SJSA1 (cell line): ENCODE measurements at places on chromosomes 16 and 17.
A peak's percentile ranks its signal among the peaks of the same experiment; 100 is the strongest.

- DNase-seq: peak; percentile 59
Observed at GRCh38 chr16:23124315-23124714, 24.9 kb downstream of the USP31 start.

DNA sequence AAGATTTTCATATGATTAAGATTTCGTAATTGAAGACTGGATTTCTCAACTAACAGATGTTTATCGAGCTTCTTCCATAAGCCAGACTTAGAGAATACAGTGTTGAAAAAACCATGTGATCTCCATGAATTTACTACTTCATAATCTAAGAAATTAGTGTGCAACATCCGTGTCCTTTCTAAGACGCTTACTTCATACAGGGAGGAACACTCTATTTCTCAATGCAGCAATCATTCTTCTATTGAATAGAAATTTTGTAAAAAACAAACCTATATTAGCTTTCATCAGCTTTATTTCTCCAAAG lies 946.3 kb downstream of the KCNJ2 start:
- no peak for DNase-seq

- no peak for DNase-seq
Observed at GRCh38 chr16:51719376-51719775, 568.3 kb upstream of the SALL1 start.

DNA sequence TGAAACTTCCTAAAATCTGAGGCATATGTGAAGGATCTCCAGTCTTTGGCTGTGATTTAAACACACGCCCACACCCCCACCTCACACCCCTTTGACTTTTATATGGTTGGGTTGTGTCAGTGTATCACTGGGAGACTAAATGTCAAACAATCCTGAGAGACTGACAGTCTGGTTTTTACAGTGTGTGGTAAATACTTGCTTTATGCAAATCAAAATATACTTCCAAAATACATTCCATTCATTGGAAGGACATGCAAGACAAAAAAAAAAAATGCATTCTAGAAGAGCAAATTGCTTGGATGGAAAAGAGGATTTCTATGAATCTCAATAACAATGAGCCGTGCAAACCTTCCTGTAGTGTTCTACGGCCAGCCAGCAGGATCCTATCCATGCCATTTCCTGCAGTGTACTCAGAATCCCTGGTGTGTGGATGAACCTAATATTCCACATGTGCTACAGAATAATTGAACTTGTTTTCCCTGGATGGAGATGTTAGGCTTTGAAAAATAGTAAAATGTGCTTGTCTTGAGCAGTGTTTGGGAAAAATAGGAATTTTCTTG lies 602.1 kb upstream of the GOT2 start:
- no peak for DNase-seq

- DNase-seq: no peak
Observed at GRCh38 chr17:46773221-46773605, 45.3 kb downstream of the WNT3 start.

DNA sequence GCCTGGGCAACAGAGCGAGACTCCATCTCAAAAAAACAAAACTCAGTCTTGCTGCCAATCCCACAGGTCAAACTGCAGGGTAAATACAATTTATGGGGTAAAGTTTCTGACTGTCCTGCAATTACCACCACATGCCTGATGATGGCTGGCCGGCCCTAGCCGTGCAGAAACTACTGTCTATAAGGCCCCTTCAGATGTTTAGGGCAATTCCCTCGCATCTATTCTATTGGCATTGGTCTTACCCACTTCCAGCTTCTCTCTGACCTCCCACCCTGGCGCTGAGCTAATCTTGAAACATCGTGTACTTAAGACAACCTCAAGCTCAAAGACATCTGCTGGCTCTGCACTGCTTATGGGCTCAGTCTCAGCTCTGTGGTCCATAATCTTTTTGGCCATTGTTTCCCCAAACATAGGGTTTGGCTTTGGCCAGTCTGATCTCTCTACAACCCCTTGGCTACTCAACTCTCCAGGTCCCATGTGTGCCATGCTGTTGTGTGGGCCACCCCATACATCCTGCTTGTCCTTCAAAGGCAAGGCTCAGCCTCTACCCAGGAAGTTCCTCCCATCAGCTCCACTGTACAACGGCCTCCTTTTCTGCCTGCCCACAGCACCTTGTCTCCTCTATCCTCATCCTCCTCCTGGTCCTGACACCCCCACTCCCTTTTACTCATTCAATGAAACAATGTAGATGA lies 16.6 kb downstream of the MAP3K14 start:
- no peak for DNase-seq

DNA sequence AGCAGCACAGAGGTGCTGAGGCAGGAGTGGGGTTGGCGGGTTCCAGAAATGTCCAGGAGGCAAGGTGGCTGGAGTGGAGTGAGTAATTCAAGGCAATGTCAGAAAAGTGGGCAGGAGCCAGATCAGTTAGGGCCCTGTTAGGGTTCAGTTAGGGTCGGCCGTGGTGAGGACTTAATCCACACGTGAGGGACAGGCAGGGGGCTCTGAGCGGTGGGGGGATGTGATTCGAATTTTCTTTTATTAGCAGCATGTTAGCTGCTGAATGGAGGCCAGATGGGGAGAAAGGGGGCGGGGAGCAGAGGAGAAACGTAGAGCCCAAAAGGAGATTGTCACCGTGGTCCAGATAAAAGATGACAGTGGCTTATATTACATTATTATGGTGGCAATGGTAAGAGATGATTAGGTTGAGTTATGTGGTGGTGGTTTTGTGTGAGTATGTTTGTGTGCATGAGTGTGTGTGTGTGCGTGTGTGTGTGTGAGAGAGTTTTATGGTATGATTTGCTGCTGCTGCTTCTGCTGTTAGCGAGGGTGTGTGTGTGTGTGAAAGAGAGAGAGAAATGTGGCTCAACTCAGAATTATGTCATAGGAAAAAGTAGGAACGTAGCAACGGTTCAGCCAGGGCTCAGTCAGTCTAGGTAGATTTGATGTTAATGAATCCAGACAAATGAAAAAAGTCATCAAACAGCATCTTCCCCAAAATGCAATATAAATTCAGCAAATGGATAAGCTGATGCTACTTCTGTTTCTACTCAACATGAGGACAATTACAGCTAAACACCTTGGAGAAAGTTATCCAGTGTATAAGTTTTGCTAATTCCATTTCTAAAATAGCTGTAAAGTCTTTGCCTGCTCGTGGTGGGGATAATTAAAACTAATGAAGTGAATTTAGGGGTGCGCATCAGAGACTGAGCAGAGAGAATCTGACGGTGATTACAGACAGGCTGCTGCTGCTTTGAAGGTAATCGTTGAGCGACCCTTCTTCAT lies 390.6 kb downstream of the HAPSTR1 start:
- DNase-seq: no peak

GRCh38 chr17:47907932-47908562 lies 12.0 kb downstream of the SP2 start:
- no peak for DNase-seq

DNA sequence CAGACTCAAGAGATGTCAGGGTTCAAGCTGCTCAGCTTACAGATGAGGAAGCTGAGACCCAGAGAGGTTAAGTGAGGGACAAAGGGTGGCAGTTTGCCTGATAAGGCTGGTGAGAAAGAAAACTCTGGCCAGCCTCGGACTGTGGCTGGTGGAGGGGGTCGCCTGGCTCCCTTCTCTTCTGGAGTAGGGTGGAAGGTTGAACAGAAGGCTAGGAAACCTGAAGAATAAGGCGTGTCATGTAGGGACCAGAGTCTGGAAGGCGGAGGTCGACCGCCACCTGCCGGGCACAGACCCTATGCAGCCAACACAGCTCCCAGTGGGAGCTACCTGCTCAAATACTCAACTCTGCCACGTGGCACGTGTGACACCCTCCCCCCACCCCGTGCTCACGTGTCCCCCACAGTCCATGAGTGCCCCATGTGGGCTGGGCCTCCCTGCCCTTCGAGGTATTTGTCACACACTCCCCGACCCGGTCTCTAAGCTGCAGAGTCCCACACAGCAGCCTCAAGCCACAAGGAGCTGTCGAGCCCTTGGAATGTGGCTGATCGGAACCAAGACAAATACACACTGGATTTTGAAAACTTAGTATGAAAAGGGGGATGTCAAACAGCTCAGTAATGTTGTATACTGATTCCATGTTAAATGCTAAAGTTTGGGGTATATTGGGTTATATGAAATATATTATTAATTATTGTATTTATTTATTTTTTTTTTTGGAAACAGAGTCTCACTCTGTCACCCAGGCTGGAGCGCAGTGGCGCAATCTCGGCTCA lies 11.8 kb downstream of the HID1 start:
- peak; percentile 63 for DNase-seq

DNA sequence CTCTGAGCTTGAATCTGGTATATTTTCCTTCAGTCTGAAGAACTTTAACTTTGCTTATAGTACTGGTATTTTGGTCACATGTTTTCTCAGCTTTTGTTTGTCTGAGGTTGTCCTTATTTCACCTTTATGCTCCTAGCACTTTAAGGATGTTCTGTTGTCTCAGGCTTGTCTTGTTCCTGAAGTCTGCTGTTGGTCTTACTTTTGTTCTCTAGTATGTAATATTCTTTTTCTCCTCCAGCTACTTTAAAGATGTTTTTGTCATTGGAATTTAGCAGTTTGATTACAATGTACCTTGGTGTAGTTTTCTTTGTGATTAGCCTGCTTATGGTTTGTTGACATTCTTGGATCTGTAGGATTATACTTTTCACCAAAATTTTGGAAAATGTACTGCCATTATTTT lies 23.6 kb downstream of the RPTOR start:
- no peak for DNase-seq

GRCh38 chr17:80956321-80957190 lies 35.1 kb upstream of the CHMP6 start:
- DNase-seq: no peak

DNA sequence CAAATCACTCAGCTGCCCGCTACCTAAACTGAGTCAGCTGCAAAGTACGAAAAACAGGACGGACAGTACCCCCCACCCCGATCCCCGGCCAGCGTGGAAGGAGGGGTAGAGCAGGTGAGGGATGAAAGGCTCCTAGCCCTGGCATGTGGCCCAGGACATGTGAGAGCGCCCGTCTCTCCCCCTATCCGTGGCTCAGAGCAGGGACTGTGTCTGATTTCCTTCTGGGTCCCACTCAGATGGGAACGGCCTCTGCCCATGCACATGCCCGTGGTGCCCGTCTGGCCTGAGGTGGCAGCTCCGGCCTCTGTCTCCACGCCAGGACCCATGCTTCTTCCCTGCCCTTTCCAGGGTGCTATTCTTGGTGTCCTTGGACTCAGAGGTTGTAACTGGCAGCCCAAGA lies 30.2 kb upstream of the RASD1 start:
- DNase-seq: no peak

GRCh38 chr16:26530584-26531289 lies 536.0 kb upstream of the C16orf82 start:
- DNase-seq: no peak

DNA sequence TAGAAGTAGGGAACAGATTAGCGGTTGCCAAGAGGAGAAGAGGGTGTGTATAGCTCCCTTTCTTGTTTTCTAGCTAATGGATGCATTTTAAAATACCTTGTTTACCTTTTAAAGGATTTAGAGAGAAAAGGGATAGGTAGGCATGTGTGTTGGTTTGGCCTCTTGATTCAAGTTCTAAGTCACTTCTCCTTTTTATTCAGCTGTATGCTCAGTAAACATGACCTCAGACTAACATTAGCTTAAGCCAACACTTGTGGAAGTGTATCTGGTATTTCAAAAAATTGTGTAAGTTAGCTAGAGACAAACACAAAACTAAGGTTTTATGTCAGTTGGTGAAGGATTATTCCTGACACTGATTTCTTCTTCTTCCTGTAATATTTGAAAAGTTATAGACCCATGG lies 204.1 kb upstream of the NOG start:
- DNase-seq: no peak

GRCh38 chr16:56352351-56353053 lies 72.8 kb downstream of the AMFR start:
- peak; percentile 17 for DNase-seq

- DNase-seq: no peak
Observed at GRCh38 chr17:55278173-55278961, 13.6 kb downstream of the HLF start.

- DNase-seq: no peak
Observed at GRCh38 chr17:74599023-74599399, 6.9 kb upstream of the CD300LD start.

DNA sequence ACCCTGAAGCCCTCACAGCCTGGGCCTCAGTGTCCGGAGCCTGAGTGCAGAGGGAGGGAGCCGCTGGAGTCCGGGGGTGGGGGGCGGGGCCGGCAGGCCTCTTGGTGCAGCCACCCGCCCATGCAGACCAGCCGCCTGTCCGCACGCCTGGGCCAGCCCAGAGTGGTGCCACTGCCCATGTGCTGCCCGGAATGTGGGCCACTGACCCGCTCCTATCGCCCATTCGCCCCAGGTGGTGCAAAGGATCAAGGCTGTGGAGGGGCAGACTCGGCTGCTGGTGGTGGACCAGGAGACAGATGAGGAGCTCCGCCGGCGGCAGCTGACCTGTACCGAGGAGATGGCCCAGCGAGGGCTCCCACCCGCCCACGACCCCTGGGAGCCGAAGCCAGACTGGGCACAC lies 2.6 kb downstream of the NHERF2 start:
- no peak for DNase-seq

DNA sequence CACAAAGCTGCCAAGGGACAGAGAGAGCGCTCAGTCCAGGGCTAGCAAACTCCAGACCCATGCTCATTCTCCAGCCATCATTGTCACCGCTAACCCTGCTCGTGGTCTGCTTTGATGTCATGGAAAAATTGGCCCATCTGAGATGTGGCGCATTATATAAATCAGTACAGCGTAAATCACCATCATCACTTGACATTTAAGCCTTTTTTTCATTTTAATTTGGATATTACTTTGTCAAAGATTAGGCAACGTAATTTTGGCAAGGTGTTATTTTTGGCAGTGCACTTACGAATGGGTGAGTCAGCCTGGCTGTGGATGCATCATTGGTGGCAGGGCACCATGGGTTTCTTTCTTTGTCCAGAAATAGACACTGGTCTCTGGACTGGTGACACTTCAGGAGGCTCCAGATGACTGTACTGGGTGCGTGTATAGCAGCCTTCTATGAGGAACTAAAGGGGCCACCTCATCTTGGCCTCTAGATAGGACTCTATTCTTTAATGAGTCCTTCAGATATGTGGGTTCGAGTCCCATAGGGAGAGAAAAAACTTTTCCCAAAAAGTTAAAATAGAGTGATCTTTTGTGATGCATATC lies 166.3 kb downstream of the MSI2 start:
- peak; percentile 52 for DNase-seq

GRCh38 chr17:36182176-36183000 lies 6.0 kb upstream of the TBC1D3B start:
- DNase-seq: no peak

GRCh38 chr17:2844416-2844815 lies 48.2 kb downstream of the RAP1GAP2 start:
- no peak for DNase-seq

GRCh38 chr16:2926650-2926999 lies 14.9 kb downstream of the FLYWCH1 start:
- no peak for DNase-seq

GRCh38 chr16:48852951-48853350 lies 243.0 kb upstream of the N4BP1 start:
- DNase-seq: no peak

- no peak for DNase-seq
Observed at GRCh38 chr17:7930841-7931631, 710 bp downstream of the TRAPPC1 start.

- no peak for DNase-seq
Observed at GRCh38 chr17:29345066-29345465, 45.1 kb upstream of the TAOK1 start.
